NCI-H1048 (cell line): ENCODE measurements at places on chromosomes 11 and 22.

GRCh38 chr11:66339686-66340483 is 3.7 kb upstream of the RIN1 start:
- no peak for DNase-seq

DNA sequence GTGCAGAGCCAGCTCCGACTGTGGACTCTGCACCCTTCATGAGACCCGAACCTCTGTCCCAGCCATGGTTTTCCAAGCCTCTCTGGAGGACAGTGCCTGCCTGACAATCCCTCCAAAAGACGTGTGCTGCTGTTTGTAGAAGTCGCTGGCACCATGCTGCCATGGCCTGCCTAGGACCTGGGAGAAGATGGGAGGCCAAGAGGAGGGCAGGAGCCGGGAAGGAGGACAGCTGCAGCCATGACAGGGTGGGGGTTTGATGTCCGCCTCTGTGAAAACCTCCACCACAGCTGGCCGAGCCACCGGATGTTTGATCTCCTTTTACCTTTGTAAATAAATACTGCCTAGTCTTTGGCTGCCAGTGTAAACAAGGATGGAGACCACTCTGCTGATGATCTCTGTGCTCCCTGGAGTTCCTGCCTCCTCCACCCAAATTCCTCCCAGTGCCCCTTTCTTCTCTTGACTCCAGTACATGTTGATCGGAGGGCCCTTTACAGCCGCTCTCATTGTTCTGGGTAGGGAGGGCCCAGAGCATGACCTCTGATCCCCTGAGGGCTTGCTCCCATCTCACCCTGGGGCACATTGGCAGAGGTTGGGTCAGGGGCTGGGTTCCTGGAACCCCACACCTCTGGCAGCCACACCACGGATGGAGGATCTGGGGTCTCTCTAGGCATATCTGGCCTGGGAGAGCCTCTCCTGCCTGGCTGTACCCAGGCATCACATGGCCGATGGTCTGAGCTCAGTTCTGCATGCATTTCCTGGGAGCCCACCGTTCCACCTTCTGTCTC is 66.9 kb downstream of the BCR start:
- no peak for DNase-seq

GRCh38 chr22:42417645-42418305 is 14.4 kb downstream of the NFAM1 start:
- no peak for DNase-seq

GRCh38 chr22:44120314-44120704 is 60.4 kb upstream of the PARVG start:
- no peak for DNase-seq

- DNase-seq: no peak
Observed at GRCh38 chr22:28948424-28948823, 65.1 kb downstream of the ZNRF3 start.

- DNase-seq: no peak
Observed at GRCh38 chr22:20641198-20641892, 132.6 kb upstream of the SERPIND1 start.

- no peak for DNase-seq
Observed at GRCh38 chr11:5159806-5160205, 5.2 kb upstream of the OR52A1 start.

DNA sequence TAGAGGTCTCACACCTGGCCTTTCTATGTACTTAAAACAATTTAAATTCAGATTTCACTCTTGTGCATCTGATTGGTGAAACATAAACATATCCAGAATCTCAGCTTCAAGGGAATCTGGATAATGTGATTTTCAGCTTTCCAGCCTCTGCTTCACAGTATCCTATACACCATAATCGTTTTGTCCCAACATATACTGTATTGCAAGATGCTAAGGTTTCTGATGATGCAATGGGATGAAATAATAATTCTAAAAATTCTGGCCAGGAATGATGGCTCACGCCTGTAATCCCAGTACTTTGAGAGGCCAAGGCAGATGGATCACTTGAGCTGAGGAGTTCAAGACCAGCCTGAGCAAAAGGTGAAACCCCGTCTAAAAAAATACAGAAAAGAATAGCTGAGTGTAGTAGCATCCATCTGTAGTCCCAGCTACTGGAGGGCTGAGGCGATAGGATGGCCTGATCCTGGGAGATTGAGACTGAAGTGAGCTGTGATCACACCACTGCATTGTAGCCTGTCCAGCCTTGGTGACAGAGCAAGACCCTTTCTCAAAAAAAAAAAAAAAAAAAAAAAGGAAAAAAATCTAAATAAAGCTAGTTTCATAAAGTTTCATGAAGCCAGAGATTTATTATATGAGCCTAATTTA is 41.0 kb upstream of the CTSC start:
- DNase-seq: no peak
